ENCODE measurements at places on chromosomes 3 and 15.

- peak; percentile 85 for DNase-seq
Observed at GRCh38 chr15:78927077-78927790, 17.6 kb downstream of the CTSH start.

GRCh38 chr3:117097351-117097750, 387.8 kb downstream of the TUSC7 start:
- DNase-seq: no peak

- DNase-seq: no peak
Observed at GRCh38 chr3:172132159-172132586, 92.8 kb downstream of the FNDC3B start.

- DNase-seq: no peak
Observed at GRCh38 chr3:42640129-42640528, 13.4 kb upstream of the ZBTB47 start.

GRCh38 chr3:170563712-170564423, 22.0 kb downstream of the SLC7A14 start:
- no peak for DNase-seq

GRCh38 chr3:12797124-12797891, 828 bp downstream of the CAND2 start:
- DNase-seq: no peak

DNA sequence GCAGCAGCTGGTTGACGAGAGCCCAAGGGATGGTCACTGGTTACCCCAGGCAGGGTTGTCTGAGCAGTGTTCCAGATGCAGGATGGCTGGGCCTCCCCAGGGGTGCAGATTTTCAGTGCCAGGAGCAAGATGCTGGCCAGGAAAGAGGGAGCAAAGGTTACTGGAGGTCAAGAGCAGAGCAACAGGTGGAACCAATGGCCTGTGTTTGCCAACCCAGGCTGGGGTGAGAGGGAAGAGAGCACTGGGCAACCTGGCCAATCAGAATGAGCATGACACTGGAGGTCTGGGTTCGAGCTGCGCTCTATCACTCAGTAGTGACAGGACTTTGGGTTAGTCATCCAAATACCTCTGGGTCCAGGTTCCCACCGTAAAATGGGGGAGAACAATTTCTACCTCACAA, 90.6 kb upstream of the TLE3 start:
- no peak for DNase-seq

GRCh38 chr15:62752657-62753517, 289.7 kb upstream of the TPM1 start:
- DNase-seq: no peak

DNA sequence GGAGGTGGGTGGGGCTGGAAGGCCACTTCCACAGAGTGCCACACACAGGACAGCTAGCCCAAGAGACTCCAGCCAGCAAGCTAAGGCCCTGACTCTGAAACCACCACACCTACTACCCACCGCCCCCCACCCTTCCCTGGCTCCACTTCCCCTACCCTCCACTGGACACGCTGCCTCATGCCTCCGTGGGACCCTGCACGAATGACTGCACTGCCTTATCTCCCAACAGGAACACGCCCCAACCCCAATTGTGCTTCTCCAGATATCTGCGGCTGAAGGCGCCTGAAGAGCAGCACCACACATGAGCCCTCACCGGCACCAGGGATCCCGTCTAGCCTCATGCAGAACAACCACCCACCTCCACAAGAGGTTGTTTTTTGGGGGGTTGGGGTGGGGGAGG, 2.7 kb downstream of the LINGO1 start:
- DNase-seq: no peak

DNA sequence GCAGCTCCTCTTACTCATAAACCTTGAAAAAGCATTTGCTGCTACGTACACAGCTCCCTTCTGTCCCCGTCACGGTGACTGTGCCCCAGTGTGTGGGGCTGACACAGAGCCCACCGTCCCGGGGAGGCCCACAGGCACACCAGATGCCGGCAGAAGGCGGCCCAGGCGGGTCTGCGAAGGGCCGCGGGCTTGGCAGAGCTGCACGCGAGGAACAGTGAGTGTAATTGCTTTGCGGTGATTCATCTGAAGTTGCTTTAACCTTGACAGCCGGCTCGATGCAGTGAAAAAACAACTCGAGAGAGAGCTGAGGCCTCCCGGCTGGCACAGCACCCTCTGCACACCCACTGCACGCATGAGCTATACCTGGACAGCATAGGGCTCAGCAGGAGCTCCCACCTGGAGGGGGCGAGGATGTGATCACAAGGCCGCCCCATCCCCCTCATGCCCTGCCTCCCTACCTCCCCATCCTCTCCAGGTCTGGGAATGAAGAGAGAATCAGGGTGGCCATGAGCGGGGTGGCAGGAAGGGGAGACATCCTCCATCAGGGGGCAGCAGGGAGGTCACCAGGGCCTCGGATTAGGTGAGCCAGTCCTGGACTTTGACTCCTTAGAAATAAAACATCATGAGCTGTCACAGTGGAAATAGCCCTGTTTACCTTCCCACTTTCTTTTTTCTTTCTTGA, 172.7 kb downstream of the MEGF11 start:
- DNase-seq: no peak

- DNase-seq: no peak
Observed at GRCh38 chr3:191393146-191393545, 62.8 kb upstream of the UTS2B start.

- DNase-seq: no peak
Observed at GRCh38 chr3:136300444-136300843, 50.3 kb downstream of the PCCB start.

- DNase-seq: no peak
Observed at GRCh38 chr15:62625429-62626033, 417.0 kb upstream of the TPM1 start.

GRCh38 chr3:25283613-25284012, 144.4 kb upstream of the RARB start:
- DNase-seq: no peak

- DNase-seq: no peak
Observed at GRCh38 chr3:113914646-113915045, 33.2 kb upstream of the ZDHHC23 start.

DNA sequence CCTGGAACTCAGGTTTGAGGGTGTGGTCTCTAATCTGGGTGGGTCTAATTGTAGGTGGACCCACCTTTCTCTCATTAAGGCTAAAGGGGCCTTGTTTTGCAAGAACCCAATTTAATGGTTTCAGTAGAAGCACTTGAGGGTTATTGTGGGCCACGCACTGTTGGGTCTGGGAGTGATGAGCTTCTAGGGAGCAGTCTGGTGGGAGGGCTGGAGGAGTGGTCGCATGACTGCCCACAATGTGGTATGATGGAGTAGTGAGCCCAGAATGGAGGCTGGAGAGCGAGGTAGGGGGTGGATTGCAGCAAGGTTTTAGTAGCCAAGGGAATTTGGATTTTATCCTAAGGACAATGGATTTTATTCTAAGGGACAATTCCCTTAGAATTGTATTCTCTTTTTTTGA, 2.7 kb downstream of the TATDN2 start:
- no peak for DNase-seq

DNA sequence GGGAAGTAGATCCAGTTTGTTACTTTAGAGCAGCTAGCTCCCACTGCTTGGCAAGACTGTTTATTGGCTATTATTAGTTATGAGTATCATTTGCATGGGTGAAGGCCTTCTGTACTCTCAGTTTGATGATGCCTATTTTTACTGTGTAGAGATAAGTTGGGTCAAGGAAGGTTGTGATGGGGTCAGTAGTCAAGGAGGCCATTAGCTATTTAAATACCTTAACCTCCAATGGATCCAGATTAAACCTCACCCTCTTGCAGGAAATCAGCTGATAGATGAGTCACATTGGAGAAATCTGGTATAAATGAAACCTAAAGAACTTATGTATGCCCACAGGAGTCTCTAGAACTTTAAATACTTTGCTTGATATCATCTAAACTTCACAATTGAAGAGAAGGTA, 45.0 kb downstream of the THBS1 start:
- no peak for DNase-seq

GRCh38 chr3:17133632-17134545, 249.1 kb downstream of the PLCL2 start:
- no peak for DNase-seq

- no peak for DNase-seq
Observed at GRCh38 chr3:45607790-45608189, 13.2 kb downstream of the LIMD1 start.

DNA sequence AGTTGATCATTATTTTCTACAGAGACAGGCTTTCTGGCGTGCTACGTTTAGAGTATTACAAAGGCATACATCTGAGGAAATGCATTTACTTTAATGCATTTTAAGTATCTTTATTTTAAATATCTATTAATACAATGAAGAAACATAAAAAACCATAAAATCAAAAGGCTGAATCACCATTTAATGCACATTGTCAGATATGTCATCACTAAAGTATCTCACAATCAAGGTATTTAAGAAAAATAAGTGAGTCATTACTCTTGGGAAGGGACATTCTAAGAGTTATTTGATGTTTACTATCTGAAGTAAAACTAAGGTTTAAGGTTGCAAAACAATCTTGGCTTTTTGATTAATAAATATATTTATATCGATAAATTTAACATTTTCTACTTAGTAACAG, 102.2 kb downstream of the CTNNB1 start:
- no peak for DNase-seq

DNA sequence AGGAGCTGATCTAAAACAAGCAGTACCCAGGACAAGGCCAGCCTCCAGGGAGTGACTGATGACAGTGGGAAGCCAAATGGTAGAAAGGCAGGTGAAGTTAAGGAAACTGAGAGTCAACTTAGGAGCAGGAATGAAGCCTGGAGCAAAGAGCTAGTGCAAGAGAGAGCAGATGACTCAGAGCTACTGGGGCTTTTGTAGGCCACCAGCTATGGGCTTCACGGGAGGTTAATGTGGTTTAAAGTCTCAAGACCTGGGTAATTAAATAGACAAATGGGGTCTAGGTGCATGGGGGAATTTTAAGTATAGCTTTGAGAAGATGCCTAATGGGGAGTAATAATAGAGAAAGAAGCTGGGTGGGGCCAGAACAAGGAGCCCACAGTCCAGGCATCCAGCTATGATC, 3.1 kb downstream of the CD86 start:
- DNase-seq: no peak

- no peak for DNase-seq
Observed at GRCh38 chr3:153129426-153129825, 32.6 kb upstream of the RAP2B start.

DNA sequence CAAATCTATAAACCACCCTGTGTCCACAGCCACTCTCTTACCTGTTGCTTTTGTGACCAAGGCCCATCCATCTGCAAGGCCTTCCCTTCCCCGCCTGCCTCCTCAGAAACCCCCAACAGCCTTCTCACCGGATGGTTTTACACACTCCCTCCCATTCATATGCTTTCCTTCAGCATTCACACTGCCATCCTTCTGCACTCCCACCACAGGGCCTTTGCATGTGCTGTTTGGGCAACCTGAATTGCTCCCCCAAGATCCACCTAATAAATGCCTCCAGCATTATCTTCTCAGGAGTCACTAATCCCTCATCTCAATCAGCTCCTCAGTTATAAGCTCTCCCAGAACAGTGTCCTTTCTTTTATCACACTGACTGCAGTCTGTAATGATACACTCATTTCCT, 6.0 kb downstream of the CLEC3B start:
- DNase-seq: no peak

GRCh38 chr3:184691397-184692231, 20.2 kb downstream of the MAGEF1 start:
- DNase-seq: peak; percentile 49

DNA sequence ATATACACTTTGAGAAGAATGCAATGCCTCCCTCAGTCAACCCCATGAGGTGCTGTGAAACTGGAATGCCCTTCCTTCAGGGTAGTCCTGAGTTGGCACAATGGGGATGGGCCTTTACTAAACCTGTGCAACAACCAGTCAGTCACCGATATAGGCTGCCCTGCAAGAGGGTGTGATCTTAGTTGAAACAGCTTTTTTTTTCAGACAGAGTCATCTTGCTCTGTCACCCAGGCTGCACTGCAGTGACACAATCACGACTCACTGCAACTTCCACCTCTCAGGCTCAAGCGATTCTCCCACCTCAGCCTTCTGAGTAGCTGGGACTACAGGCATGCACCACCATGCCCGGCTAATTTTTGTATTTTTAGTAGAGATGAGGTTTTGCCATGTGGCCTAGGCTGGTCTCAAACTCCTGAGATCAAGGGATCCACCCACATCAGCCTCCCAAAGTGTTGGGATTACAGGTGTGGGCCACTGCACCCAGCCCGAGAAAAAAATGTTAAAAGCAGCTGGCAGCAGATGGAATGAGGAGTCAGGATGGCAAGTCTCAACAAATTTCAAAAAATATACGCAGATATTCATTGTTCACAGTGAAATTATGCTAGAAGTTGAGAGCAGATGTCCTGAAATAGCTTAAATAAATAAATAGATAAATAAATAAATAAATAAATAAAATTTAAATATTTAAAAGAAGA, 31.8 kb downstream of the MYO5A start:
- peak; percentile 65 for DNase-seq

DNA sequence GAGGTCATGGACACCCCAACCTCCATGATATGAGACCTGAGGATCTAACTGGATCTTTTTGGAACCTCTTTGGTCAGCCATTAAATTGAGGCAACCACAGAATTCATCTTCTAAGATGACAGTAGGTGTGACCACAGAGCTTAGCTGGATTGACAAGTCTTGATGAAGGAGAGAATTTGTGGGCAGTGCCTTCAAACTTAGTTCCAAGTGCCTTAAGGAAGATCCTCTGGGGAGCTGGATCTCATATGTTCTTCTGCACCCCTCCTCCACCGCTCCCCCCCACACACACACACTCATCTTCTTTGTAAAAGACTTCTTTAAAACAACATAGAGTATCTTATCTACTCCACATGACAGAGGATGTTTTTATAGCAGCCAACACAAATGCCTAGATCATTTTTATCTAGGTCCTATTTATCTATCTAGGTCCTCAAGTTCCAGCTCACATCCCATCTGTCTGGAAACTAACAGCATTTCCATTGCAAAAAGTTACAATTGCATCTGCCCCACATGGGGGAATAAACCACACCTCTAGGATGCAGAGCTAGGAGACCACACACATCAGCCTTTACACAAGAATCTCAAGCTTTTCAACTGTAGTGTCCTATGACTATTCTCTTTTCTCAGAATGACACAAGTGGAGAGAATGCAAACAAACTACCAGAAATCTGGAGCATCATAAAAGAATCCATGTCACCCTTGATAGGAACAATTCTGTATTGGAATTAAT, 37.4 kb downstream of the WWTR1 start:
- DNase-seq: no peak

DNA sequence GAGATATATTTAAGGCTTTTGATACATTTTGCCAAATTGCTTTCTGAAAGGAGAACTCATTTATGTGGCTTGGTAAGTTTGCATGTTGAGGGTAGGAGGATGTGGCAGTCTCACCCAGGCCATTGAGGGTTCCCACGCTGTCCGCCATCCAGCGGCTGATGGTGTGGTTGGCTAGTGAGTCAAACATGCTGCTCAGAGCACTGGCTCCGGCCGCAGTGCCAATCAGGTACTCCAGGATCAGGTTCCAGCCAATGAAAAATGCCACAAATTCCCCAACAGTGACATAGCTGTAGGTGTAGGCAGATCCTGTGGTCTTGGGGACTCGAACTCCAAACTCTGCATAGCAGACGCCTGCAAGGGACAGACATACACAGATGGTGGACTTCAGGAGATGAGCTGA, 82.3 kb downstream of the CLDN11 start:
- no peak for DNase-seq

Measured in CD14-positive monocyte (primary cell).